ENCODE measurements at places on chromosomes 11 and 22.

DNA sequence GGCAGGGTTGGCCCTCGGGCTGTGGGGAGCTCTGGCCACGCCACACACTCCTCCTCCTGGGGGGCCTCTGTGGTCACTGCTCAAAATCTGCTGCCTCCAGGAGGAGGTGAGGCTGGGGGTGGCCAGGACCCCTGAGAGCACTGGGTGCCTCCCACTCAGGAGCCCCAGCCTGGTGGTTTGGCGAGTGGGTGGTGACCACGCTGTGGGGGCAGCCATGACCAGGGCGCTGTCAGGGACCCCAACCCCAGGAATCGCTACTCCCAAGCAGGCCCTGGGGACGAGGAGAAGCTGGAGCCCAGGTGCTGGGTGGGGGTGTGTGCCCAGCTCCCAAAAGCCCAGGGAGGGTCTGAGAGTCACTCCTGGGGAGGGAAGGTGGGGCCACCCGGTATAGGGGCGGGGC lies 30.1 kb downstream of the TSPAN4 start:
- DNase-seq = no peak

DNA sequence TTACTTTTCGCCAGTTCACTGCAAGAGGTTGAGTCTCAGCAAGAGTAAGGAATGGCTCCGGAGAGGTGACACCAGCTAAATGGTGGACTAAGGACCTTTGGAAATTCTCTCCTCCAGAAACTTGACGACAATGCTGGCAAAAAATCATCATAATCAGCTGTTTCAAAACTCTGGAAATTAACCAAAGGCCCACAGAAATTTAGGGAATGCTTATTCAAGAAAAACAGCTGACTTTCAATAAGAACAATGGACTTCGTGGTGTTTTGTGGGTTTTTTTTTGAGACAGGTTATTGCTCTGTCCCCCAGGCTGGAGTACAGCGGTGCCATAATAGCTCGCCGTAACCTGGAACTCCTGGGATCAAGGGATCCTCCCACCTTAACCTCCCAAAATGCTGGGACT lies 68.4 kb upstream of the SEPTIN5 start:
- DNase-seq = no peak

GRCh38 chr22:38549101-38549894 lies 20.7 kb downstream of the DMC1 start:
- DNase-seq = no peak

- no peak for DNase-seq
These were observed 21.9 kb upstream of the MICAL2 start for GRCh38 chr11:12088531-12088930.

GRCh38 chr11:12356944-12357655 lies 20.3 kb upstream of the PARVA start:
- peak; percentile 18 for DNase-seq

DNA sequence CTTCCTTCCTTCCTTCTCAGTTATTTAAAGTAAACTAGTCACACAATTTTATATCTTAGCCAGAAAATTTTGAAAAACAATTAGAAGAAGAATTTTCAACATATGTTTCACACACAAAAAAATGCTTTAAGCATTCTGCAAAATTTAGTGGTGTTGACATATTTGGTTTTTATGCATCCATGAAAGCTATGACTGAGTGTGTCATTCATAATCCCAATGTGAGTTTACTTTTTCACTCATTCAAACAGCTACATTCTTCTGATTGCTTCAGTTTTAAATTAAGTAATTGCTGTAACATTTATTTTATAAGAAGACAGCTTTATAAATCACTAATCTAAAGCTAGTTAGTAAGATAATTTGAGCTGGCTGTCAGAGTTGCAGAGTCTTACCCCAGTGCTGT lies 453.5 kb downstream of the LRRC4C start:
- no peak for DNase-seq

- DNase-seq = no peak
These were observed 59.9 kb upstream of the CFAP300 start for GRCh38 chr11:101987370-101987769.

- no peak for DNase-seq
These were observed 236.6 kb upstream of the ANO3 start for GRCh38 chr11:26095340-26095739.

Data from CD4-positive, alpha-beta T cell treated with Interleukin-10 for 1 hour (primary cell).